ENCODE measurements at places on chromosomes 2 and 18.

GRCh38 chr2:13201924-13202323 lies 485.2 kb downstream of the TRIB2 start:
- DNase-seq: no peak

DNA sequence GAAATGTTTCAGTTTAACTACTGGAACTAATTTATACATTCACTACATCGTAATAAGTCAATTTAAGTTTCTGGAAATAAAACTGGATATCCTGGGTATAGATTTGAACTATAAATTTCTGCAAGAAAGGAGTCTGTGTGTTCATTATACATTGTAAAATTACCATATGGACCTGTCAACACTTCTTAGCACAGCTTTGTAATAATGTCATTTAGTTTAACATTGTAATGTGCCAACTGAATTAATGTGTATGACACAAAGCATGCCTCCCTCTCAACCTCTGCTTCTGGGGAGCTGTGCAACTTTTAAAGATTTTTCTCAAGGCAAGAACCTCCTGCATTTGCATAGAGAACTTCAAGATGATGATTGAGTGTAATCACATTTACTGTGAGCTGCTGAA lies 213.7 kb upstream of the GALNT5 start:
- DNase-seq: no peak

GRCh38 chr2:7034303-7034702 lies 117.1 kb downstream of the RNF144A start:
- no peak for DNase-seq

DNA sequence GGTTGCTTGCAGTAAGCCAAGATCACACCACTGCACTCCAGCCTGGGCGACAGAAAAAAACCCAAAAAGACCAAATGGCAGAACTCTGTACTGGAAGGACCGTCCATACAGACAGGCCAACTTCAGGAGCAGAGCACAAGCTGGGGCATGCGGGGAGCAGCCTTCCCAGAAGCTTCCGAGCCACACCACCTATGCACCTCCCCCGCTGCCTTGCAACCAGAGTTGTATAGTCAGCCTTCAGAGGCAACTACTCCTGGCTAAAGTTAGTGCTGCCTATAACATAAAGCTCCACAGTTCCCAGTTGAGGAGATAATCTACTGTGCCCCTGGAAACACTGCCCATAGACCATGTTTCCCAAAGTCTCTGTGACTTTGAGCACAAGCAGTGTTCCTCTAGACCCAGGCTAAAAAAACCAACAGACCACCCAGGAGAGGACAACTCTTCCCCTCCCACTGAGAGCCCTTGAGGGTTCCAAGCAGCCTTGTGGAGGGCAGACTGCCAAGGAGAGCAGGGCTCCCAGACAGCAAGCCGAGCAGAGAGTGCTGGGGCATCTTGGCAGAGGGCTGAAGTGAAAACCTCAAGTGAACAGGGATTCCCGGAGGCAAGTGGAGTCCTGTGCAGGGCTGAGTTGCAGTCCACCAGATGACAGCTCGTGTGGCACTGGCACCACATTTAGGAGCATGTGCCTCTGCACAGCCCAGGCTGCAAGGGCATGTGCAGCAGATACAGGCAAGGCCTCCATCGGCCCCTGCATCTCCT lies 6.8 kb downstream of the SFT2D3 start:
- no peak for DNase-seq

- no peak for DNase-seq
Observed at GRCh38 chr2:25845843-25846505, 32.3 kb downstream of the ASXL2 start.

- DNase-seq: peak; percentile 64
Observed at GRCh38 chr2:240060977-240061591, 7.8 kb upstream of the OR6B3 start.

DNA sequence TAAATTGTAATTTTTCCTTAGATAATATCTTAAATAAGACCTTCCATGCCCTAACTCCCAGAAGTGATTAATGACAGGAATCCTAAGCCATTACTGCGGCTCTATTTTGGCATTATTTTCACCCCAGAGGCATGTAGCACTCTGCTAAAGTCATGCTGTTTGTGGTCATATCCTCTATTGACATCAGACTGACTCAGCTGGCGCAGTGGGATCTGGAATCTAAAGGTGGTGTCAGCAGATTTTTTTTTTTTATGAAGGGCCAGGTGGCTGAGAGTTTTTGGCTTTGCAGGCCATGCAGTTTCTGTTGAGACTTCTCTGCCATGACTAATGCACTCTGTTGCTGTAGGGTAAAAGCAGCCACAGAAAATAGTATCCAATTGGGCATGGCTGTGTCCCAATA lies 64.1 kb upstream of the ACVR1C start:
- DNase-seq: no peak
